ENCODE measurements at places on chromosomes 7 and 10.

DNA sequence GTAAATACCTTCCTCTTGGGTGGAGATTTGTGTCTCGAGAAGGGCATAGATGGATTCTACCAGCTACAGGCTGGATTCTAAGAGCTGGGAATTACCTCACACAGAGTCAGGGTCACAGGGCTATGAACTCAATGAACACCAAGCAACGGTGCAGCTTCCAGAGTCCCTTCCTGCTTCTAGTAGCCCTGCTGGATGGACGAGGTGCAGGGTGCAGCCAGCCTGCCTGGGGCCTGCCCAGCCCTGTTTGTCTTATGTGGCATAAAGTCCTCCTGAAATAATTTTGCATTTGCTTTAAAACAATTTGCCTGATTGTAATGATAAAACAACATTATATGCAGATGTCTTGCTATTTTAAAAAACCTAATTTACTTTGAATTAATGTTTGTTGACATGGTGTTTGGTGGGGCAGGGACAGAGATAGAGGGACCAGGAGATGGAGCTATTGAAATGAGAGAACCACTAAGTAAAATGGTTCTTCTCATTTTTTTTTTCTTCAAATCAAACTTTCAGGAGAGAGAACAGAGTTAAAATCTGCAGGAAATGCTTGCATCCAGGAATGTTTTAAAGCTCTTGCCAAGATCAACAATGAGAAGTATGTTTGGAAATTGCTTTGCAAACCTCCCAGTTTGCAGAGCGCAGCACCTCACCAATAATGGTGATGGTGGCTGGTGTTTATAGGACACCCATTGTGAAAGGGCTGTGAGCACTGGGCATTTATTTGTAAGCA lies 305.4 kb upstream of the PODXL start:
- peak; percentile 6 for DNase-seq

DNA sequence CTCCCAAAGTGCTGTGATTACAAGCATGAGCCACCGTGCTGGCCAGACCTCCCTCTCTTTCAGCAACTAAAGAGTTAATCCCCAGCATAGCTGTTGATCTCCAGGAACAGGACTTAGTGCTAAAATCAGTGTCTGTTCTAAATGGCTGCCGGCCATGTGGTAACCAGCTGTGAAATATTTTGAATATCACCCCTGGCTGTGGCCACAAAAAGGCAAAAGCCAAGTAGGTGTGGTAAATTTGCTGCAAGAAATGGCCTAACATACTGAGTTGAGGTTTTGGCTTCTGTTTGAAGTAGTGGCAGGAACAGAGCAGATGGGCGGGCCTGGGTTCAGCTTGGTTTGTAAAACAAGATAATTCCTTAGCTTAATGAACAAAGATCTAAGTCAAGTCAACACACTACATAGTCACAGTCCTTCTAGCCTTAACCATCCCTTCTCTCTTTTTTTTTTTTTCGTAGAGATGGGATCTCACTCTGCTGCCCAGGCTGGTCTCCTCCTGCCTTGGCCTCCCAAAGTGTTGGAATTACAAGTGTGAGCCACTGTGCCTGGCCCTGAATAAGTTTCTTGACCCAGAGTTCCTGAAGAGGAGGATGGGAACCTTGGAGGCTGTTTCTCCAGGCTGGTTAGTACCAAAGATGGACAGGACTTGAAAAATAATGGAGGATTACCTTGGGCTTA lies 22.7 kb upstream of the AGFG2 start:
- DNase-seq = no peak

GRCh38 chr10:96889415-96890171 lies 57.5 kb downstream of the LCOR start:
- no peak for DNase-seq

- DNase-seq = no peak
These were observed 1.4 kb downstream of the ITGB1 start for GRCh38 chr10:32956365-32957197.

- DNase-seq = no peak
These were observed 2.5 kb downstream of the H2BK1 start for GRCh38 chr7:151207804-151208203.

DNA sequence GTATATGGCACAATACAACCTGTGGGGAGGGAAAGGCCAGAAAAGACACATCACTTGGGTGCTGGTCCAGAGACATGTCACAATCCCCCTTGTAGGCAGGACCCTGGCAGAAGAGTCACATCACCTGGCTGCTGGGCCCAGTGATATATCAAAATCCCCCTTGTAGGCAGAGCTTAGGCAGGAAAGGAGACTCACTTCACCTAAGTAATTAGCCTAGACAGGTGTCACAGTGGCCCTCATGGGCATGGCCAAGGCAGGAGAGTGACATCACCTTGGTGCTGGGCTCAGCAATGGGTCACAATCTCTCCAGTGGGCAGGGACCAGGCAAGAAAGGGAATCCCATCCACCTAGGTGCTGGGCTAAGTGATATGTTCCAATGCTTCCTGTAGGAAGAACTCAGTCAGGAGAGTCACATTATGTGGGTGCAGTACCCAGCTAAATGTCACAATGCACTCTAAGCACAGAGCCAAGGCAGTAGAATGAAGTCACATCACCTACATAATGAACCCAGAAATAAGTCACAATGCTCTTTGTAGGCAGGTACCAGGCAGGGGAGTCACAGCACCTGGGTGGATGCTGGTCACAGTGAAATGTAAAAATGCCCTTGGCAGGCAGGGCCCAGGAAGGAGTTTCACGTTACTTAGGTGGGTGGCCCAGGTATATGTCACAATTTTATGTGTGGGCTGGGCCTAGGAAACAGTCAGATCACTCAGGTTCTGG lies 18.9 kb upstream of the ZNF736 start:
- no peak for DNase-seq

GRCh38 chr10:98619446-98619845 lies 172.7 kb upstream of the HPS1 start:
- no peak for DNase-seq

GRCh38 chr7:99679032-99679399 lies 780 bp downstream of the CYP3A5 start:
- peak; percentile 66 for DNase-seq

- no peak for DNase-seq
These were observed 252.7 kb upstream of the MBL2 start for GRCh38 chr10:53025172-53025711.

DNA sequence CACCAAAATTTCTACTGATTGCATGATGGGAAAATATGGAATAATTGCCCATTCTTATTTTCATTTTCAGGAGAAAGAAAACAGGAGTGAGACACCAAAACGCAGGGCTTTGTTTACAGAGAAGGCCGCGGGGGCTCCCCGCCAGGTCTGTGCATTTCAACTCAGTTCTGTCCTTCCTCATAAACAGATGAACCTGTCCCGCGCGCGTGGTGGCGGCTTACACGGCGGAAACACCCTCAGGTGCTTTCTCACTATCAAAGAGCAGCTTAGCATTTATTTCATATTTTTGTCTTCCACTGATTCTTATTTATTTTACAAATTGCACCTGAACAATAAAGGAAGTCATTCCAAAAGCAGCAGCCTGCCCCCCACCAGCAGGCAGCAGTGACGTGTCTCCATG lies 579.4 kb downstream of the PTPRN2 start:
- no peak for DNase-seq

DNA sequence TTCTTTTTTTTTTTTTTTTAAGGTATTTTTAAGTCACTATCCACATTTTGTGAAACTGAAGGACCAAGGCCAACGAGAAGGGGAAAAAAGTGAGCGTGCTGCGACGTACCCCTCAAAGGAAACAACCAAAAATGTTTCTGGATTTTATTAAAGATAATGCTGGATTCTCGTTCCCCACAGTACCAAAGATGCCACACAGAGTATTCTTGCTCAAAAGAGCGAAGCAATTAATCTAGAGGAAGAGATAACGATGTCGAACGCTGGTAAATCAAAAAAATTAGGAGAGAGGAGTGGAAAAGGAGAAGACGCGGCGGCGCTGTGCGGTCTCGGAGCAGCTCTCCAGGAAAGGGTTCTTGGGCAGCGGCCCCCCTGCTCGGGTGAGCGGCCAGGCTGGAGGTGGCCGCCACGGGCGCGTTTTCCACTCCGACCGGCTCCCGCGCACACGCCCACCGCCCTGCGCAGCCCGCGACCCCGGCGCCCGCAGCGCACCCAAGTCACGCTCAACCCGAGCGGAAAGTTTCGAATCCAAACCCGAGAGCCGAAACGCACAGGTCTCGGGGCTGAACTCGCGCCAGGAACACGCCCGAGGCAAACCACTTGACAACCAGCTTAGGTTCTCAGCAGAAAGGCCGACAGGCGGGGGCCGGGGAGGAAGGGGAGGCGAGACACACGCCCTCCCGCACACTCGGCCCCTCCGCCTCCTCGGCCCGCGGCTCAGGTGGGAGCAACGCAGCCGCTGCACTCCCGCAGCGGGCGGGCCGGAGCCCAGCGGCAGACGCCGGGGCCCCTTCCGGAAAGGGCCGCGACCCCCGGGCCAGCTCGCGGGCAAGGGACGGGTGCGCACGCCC lies 989 bp downstream of the SRPK2 start:
- no peak for DNase-seq

- DNase-seq = no peak
These were observed 243.1 kb downstream of the ARL4A start for GRCh38 chr7:12930534-12930933.

Data from epithelial cell of proximal tubule (primary cell).